ENCODE measurements at places on chromosomes 1 and 21.

DNA sequence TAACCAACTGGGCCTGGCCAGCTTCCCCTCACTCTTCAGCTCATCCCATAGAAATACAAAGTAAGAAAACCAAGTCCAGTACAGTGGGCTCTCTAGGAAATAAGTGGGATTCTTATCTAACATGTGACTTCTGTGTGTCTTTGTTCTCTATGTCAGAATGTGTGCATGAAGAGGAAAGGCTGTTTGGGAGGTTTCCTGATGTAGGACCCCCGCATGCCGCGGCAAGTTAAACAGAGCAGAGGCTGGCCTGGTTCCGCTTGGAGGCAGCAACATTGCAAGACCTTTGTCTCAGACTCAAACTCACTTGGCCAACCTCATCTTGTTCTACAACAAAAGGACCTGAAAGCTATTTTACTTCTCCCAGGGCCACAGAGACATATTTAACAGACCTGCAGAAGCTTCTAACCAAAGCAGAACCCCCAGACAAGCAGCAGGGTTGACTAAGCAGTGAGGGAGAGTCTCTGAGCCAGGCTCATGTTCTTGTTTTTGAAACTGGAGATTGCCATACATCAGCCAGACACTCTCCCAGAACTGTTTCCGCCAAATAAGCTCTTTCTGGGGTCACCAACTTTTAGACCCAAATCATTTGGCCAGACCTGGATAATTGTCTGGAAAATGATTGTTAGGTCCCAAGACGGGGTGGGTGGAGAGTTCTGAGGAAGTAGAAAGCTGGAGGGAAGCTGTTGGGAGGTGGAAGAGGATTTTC is 6.2 kb downstream of the MTARC2 start:
- DNase-seq, result no peak

- DNase-seq, result no peak
These were observed 7.7 kb upstream of the SLC26A9 start for GRCh38 chr1:205950826-205951549.

GRCh38 chr1:60367532-60367931 is 294.0 kb upstream of the C1orf87 start:
- peak; percentile 12 for DNase-seq

GRCh38 chr1:56506951-56507491 is 72.3 kb downstream of the PLPP3 start:
- no peak for DNase-seq

GRCh38 chr1:66251546-66251945 is 282.4 kb upstream of the SGIP1 start:
- no peak for DNase-seq

GRCh38 chr1:172753964-172754363 is 95.1 kb downstream of the FASLG start:
- DNase-seq, result no peak

DNA sequence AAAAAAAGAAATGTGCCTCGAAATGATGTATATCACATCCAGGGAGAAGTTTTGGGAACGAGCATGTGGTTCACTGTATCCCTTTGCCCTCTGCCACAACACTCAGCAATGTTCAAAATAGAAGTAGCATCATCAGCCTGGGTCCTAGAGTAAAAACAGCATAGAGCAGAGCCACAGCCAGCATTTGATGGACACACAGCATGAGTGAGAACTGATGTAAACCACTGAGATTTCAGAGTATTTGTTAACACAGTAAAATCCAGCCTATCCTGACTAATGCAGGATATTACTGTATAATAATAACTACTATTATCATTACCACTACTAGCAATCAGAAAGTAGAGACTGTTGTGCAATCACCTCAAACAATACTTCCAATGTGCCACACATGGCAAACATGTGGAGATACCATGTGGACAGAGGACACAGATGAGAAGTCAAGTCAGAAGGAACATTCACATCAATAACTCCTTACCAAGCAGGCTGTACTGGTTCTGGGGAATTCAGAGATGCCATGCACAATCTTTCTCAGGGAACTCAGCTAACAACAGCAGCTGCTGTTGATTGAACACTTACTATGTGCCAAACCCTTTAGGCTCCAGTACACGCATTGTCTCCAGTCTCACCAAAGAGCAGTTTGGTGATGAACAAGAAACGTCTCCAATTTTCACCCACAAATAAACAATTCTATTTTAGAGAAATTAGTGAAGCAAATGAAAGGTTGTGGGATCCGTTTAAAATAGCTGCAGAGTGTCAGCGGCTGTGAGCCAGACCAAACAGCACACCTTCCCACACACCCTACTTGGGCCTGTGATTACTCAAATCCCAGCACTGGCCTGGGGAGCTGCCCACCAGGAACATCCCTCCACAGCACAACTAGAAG is 16.6 kb upstream of the GFI1 start:
- no peak for DNase-seq

DNA sequence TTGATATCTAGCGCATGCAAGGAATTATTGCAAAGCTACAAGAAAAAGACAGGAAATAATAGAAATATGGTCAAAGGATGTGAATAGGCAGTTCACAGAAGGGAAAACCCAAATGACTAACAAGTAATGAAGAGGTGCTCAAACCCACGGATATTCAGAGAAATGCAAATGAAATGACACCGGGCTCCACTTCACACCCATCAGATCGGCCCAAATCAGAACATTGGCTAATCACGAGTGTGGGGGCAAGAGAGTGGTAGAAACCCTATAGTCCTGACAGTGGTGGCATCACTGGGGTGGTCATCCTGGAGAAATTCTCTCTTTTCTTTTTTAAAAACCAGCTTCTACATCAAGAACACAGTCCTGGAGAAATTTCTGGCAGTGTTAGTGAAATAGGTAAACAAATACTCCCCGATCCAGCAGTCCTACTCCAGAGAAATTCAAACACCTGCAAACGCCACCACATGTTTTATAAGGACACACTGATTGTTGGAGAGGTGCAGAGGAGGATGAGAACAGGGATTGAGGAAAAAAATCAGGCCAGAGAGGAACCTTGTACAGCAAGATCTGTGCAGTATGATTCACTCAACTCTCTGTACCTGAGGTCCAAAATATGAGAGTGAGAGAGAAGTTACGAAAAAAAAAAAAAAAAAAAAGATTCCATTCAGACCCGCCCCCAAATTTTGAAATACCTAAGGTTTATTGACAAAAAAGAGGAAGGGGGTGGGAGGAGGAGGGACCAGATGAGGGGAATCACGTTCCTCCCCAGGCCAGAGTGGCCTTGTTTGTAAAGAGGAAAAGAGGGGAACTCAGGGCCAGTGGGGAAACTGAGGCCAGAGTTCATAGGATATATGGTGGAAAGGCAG is 9.2 kb upstream of the TNFRSF1B start:
- no peak for DNase-seq

GRCh38 chr1:227070638-227071285 is 130.7 kb downstream of the COQ8A start:
- no peak for DNase-seq

- no peak for DNase-seq
These were observed 104.9 kb downstream of the NUF2 start for GRCh38 chr1:163426505-163427251.

DNA sequence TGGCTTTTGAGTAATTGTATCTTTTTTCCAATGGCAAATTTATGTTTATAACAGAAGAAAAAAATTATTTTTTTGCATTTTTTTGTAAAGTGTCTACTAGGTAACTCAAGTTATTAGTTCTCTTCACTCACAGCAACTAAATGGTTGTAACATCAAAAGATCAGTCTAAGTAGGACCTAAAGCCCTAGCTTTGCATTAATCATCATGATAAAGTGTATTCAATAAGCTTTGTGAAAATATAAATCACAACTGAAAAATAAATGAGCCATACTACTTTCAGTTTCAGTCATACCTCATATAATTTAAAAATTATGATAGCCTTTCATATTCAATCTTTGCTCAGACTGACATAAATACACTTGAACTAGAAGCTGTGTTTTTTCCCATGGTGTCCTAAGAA is 6.9 kb downstream of the TAF5L start:
- no peak for DNase-seq

GRCh38 chr21:36663033-36663855 is 35.7 kb upstream of the SIM2 start:
- no peak for DNase-seq

DNA sequence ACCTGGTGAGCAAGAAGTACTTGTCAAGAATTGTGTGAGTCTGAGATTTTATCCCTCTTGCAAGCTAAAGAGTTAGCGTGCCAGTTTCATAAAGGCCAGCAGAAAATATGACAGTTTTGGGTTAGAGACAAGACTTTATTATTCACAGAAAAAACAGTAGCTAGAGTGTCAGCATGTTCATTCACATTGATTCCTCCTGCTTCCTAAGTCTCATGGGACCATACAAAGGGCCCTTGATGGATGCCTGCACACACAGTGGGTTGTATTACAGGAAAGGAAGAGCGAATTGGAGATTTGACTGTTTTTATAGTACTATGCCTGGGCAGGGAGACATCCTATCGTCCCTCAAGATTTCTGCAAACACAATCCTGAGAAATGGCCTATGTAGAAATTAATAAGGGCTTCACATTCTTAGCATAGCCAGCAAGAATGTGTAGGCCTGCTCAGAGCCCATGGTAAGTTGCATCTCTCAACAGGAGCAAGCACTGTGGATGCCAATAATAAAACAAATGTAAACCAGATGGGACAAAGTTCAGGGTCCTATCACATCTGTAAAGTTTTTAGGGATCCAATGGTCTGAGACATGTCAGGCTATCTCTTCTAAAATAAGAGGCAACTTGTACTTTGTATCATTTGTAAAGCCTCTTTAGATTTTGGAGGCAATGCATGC is 4.0 kb upstream of the ASPM start:
- DNase-seq, result no peak

GRCh38 chr21:14858311-14858710 is 206.5 kb downstream of the NRIP1 start:
- no peak for DNase-seq

GRCh38 chr1:112964347-112964746 is 8.4 kb upstream of the SLC16A1 start:
- no peak for DNase-seq

GRCh38 chr1:92536980-92537884 is 50.5 kb upstream of the GFI1 start:
- no peak for DNase-seq

- no peak for DNase-seq
These were observed 1.6 kb downstream of the HSPB7 start for GRCh38 chr1:16015960-16016901.

DNA sequence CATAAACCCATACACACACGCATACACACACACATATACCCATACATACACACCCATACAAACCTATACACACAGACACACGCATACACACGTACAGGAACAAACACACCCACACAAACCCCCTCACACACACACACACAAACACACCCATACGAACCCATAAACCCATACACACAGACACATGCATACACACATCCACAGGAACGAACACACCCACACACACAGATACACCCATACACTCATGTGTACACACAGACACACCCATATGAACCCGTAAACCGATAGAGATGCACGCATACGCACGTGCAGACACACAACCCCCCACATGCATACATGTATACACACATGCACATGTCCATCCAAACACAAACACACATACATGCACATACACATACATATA is 9.5 kb downstream of the WNT9A start:
- no peak for DNase-seq

DNA sequence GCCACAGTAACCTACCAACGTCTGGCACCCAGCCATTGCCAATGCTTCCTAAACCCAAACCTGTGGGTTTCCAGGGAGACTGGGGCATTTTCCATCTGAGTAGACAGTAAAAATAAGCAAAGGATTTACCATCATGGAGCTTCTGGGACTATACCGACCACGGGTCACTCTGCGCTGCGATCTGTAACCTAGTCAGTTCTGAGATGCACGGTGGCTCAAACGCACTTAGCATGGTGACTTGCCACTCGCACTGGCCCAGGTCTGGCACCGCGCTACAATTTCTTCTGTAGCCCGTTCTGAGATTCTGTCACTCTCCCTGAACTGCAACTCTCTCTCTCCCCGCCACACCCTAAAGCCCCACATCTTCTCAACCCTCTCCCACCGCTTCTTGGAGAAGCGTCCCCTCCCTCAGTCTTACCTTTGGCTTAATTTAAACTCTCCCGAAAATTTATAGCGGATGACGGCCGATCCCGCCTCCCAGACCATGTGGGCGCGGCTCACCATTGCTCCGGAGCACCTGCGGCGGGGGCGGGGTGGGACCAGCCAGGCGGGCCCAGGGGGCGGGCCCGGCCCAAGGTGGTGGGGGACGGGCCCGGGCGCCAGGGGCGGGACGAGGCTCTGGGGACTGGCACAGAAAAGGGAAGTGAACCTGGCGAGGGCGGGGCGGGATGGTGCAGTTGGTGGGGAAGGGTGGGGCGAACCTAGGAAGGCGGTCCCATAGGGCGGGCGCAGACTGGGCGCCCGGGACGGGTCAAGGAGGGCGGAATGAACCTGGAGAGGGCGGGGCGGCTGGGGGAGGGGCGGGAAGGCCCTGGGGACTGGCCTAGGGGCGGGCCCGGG is 493 bp upstream of the MAP3K21 start:
- DNase-seq, result peak; percentile 76

GRCh38 chr21:46555225-46555617 is 49.7 kb downstream of the S100B start:
- no peak for DNase-seq

DNA sequence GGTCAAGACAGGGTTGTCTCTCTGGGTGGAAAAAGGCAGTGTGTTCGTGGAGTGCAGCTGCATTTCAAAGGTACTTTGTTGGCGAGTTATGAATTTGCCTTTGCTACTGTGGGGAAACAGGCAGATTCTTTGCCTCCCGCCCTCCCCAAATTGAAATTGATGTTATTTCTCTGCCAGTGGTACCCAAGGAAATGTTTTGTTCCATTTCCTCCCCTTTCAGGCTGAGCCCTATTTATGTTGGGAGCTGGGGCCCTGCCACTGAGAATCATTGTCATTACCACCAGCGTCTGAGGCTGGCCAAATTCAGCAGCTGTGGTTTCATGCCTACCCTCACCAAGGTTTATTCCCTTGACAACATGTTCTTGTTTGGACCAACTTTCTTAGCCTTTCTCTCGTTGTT is 48.5 kb upstream of the OLIG2 start:
- no peak for DNase-seq

DNA sequence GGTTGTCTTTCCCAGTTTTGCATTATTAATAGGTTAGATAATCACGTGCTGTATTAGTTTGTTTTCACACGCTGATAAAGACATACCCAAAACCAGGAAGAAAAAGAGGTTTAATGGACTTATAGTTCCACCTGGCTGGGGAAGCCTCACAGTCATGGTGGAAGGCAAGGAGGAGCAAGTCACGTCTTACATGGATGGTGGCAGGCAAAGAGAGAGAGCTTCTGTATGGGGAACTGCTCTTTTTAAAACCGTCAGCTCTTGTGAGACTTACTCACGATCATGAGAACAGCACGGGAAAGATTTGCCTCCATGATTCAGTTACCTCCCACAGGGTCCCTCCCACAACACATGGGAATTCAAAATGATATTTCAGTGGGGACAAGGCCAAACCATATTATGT is 2.3 kb upstream of the VCAM1 start:
- DNase-seq, result no peak

- no peak for DNase-seq
These were observed 65.0 kb downstream of the KCNH1 start for GRCh38 chr1:211068976-211069375.
